ENCODE measurements at places on chromosomes 12 and 14. TPM values are rescaled to one million over a fixed set of nuclear protein-coding genes. Genes with fewer than 3 reads are reported as not detected.

GRCh38 chr12:117119592-117120198 lies 20.5 kb upstream of the TESC start:
- DNase-seq, result no peak

- no peak for DNase-seq
These were observed 1111.1 kb downstream of the BCL11B start for GRCh38 chr14:98160901-98161300.

The SP1 gene
- 60.5 TPM for total RNA-seq

The SLC38A6 gene
- total RNA-seq, result 59.5 TPM

DNA sequence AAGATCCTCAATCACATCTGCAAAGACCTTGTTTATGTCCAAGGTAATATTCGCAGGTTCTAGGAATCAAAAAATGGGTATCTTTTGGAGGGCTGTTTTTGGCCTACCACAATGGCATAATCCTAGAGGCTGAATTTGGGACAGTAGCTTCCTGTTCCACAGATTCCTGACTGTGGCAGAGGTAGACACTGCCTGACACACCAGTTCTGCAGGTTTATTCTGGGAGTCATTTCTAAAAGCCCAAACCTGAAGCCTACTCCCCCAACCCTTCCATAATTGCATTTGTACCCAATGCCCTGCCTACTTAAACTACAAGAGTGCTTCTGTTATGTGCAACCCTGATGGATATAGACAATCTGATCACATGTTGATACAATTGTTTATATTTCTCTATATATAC lies 378.9 kb downstream of the PCNX1 start:
- no peak for DNase-seq

- DNase-seq, result no peak
These were observed 172.4 kb upstream of the GRIN2B start for GRCh38 chr12:14153803-14154202.

The FAM186B gene
- 0.16 TPM for total RNA-seq

The TPPP2 gene
- total RNA-seq, result not detected

The NUDT14 gene
- 7.3 TPM for total RNA-seq

GRCh38 chr12:22069851-22070250 lies 23.8 kb downstream of the CMAS start:
- DNase-seq, result no peak

DNA sequence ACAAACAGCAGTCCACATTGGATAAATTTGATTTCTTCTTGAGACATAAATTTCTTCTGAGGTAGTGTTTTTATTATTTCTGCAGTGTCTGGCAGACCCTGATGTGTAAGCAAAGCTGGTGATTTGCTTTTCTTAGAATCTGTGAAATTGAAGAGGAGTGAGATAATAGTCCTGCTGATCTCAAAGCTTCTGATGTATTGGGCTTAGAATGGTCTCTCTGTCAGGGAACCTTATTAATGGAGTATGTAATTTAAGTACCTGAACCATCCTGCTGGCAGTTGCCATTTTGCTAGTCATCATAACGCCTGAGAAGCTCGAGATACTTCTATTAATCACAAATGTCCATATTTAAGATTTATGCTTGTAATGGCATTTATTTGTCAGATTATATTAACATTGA lies 464.5 kb upstream of the PRICKLE1 start:
- DNase-seq, result no peak

GRCh38 chr14:49892301-49892635 lies 614 bp upstream of the ARF6 start:
- DNase-seq, result peak; percentile 67

DNA sequence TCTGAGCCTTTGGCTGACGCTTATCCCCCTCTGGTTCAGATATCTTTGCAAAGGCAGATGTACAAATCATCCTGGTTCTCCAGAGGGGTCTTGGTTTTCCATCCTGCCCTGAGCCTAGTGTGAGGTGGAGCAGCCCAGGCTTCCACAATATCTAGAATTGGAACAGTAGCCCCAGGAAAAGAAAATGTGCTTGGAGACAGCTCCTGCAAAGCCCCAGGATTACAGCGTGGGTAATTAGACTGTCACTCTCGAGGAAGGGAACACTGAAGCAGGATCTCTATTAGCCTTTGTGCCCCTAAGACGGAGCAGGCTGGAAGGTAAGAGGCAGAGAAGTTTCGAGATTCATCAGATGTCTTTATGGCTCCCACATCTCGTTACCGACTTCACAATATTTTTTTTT lies 59.4 kb downstream of the TMEM132C start:
- no peak for DNase-seq

DNA sequence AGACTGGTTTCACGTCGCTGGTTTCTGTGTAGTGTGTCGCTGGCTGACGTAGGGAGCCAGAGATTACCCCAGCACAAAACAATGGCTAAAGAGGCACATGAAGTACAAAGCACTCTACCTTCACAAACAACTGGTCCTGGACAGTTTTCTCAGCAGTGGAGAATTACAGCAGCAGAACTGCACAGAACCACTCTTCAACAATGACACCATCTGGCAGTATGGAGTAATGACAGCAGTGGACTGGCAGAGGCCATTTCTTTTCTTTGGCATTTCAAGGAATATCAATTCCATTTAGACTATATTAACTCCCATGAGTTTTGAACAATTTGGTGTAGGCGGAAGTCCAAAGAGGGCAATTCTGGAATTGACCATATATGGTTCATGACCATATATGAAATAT lies 1074.1 kb downstream of the AACS start:
- no peak for DNase-seq

DNA sequence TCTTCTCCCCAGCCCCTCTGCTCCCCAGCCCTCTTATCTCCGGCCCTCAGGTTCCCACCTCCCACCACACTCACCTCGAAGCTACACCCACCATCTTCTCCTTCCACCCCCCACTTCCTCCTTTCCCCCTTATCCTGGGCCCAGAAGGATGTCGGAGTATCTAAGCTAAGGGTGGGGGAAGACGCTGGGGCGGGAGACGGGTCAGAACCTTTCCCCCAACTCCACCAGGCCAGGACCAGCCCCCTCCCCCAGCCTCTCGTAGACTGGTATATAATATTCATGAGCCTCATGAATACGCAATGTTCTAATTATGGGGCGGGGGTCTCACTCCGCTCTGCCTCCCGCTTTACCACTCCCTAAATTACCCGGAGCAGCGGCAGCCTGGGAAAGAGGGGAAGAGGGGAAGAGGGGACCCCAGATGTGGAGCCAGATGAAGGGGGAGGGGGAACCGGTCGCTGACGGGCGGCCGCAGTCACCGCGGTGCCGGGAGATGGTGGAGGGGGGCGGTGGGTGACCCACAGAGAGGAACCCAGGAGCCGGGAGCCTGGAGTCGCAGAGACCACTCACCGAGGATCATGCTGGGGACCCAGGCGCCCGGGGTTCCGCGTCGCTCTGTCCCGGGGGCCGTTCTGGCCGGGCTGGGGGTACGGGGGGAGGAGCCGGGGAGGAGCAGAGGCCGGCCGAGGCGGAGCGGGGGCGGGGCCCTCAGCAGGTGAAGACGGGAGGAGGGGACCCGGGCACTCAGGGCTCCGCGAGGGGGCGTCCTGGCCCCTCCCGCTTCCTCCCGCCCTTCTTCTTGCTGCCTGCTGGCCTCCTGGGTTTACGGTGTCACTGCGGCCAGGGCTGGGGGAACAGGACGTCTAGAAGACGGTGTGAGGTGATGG lies 6.4 kb upstream of the ZNF385A start:
- no peak for DNase-seq

The C1QL4 gene
- total RNA-seq, result not detected

The GARIN6 gene
- not detected for total RNA-seq

The EPYC gene
- 1.2 TPM for total RNA-seq

The SERPINA9 gene
- total RNA-seq, result not detected

DNA sequence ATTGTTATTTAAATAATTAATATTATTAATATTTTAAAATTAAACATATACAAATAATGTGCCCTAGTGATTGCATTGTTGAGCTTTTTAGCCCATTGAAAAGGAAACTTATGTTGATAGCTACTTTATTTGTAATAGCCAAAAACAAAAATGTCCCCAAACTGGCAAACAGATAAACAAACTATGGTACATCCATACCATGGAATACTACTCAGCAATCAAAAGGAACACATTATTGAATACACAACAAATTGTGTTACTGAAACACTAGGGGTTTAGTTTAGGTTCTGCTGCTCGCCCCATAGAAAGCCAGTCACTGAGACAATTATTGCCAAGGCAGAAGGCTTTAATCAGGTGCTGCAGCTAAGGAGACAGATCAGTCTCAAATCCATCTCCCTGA lies 239.7 kb upstream of the KITLG start:
- DNase-seq, result no peak

DNA sequence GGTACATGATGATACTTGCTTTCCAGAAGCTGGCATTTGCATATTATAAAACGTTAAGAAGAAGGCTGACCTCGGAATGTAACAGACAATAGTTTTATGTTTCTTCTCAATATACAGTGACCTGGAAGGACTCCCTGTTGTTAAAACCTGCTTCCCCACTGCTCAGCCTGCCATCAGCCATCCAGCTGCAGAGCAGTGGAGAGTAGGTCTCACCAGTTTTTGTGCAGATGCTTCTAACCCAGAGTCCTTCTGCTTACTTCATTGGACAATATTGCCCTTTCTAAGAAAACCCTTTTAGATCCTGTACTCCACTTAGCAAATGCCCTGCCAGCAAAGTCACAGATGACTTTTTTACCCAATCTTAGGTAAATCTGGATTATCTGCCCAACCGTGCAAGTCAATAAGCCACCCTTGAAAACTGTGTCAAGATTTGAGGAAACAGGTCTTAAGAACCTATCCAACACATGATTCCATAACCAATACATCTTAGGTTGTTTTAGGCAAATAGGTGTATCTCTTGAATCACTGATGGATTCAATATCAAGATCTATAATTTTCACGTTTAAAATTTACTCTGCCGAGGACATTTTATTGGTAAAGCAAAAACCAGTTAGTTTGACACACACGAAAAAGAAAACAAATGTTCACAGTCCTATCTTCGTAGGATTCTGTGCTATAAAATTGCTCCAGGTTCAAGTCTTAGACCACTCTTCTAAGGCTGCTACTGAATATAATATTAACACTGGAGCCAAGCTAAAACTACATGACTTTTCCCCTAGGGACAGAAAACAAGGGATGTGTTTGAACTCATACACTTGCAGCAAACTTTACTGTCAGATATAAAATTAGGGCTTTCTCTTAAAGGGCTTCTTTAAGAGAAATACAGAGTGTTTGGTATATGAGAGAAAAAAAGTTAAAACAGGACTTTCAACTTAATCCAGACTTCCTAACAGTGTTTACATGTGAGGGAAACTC lies 5.7 kb downstream of the PHLDA1 start:
- DNase-seq, result no peak

GRCh38 chr12:57511161-57511560 lies 9.2 kb downstream of the DDIT3 start:
- no peak for DNase-seq

The OR11H12 gene
- total RNA-seq, result not detected

DNA sequence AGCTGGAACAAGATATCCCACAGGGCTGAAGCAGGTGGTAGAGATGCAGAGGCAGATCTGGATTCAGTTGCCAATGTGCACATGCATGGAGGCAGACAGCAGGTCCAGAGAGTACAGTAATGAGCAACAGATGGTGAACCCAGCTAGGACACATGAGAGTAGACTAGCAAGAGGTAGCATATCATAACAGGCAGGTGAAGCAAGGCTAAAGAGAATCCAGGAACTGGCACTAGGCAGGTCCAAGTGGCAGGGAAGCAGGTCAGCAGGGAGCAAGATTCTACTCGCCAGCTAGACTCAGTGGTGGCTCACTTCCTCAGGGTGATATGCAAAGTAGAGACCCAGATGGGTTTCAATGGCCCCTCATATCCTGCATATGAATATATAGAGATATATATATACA lies 15.3 kb upstream of the MYF6 start:
- DNase-seq, result no peak

DNA sequence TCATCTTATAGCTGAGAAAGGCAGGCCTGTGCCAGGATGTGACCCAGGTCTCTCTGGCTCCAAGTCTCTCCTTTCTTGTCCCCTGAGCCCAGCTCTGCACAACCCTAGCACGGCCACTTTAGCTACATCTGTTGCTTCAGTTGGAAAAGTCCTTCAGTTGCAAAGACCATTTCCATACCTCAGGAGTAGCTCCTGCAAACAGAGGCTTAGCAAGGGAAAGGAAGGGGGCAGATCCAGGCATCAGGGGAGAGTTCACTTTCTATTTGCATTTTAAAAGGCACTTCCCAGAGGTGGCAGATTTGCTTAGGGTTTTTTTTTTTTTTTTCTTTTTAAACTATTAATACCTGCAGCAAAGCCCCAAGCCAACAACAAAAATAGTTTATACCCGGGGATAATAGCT lies 3.0 kb upstream of the PITPNM2 start:
- no peak for DNase-seq

DNA sequence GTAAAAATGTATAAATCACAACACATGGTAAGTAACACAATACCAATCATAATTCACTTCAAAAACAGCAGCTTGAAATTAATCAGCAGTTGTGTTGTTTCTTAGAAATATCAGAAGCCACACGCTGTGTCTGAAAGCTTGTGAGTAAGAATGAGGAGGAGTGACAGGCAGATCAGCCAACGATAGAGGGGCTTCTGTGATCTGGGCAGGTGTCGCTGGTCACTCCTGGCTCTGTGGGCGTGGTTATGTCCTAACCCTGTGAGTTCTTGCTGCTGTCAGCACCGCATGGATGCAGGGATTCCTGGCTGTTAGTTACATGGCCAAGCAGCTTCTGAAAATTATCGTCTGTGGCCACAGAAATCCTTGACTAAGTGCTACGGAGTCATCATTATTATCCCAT lies 123.4 kb downstream of the SLC25A47 start:
- DNase-seq, result no peak

DNA sequence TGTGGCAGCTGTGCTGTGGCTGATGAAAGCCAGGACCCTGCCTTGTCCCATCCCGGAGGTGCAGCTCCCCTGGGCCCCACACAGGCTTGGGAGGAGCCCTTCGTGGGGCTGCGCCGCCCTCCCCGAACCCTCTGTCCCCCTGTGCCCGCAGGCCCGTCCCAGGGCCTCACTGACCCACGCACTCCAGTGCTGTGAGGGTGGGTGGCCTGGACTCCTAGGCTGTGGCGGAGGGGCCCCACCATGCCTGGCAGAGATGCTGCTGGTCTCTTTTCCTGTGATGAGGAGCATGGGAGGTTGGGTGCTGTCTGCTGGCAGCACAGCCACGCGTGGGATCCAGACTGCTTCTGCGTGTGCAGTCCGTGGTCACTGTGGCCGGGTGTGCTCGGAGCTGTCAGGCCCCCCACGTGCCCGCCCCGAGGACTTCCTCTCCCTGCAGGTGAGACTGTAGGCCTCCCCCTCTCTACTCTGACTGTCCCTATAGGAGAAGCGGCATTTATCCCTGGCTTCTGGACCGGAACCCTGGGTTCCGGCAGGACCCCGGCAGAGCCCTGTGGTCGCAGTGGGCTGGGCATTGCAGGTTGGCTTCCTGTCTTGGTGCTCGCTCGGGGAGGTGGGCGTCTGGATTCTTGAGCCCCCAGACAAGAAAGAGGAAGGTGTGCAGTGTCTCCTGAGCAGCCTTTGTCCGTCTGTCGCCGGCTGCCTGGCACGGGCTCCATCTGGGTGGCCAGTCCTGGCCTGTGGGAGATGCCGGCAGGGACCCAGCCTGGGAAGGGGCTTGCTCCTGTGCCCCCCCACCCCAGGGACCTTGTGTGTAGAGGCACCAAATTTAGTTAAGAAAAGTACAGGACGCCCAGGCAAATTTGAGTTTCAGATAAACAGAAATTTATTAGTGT lies 2.3 kb downstream of the MTA1 start:
- DNase-seq, result no peak

GRCh38 chr14:22262881-22263280 lies 326.1 kb downstream of the DAD1 start:
- no peak for DNase-seq

The MIP gene
- total RNA-seq, result not detected

Data from urinary bladder (tissue), 4 donors.